ENCODE measurements at places on chromosomes 12 and 14.
A peak's percentile ranks its signal among the peaks of the same experiment; 100 is the strongest.

DNA sequence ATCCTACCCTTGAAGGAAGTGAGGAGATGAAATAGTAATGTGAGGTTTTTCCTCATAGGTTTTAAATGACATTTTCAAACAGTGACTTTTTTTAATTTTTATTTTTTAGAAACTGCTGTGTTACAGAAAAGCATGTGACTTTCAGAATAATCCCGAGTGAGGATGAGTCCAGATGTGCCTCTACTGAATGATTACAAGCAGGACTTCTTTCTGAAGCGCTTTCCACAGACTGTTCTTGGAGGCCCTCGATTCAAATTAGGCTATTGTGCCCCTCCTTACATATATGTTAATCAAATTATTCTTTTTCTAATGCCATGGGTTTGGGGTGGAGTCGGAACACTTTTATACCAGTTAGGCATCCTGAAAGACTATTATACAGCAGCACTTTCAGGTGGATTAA is 15.8 kb downstream of the PCNX4 start:
- no peak for DNase-seq

DNA sequence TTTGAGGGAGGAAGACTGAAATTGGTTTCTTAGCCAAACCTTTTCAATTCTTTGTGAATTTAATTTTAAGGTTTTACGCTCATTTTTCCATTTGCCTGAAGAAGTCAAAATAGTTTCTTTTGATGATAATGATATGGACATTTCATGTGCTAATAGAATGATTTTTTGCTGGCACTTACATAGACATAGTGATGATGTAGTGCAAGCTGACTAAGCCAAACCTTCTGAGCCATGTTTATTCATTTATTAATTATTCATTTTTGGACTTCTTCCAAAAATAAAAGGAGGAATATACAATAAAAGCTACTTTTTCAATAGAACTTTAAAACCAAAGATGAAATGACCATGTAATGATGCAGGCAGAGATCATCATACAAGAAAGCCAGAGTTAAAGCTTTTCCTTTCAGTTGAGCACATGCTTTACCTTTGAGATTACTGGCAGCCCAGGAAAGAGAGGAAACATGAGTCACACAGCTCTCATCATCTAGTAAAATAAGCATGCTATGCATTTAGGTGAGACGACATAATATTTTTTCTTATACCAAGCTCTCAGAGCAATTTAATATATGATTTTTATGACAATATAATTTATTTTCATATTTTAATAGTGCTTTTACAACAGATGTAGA is 24.8 kb downstream of the KCNA1 start:
- peak; percentile 21 for DNase-seq

DNA sequence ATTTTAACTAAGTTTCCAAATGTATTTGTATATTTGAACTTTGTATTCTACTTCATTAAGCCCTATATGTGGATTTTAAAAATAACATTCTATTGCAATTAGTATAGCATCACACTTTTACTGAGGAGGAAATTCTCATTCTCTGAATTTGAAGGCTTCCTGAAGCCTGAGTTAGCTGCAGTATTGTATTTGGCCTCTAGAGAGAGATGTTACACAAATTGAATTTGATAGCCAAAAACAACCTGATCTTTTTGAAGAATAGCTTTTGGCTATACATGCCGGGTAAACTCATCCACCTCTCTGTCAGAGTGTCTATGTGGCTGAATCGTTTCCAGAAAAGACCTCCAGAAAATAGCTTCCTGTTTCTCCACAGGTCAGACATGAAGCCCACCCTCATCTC is 316.5 kb upstream of the OR4E1 start:
- no peak for DNase-seq

DNA sequence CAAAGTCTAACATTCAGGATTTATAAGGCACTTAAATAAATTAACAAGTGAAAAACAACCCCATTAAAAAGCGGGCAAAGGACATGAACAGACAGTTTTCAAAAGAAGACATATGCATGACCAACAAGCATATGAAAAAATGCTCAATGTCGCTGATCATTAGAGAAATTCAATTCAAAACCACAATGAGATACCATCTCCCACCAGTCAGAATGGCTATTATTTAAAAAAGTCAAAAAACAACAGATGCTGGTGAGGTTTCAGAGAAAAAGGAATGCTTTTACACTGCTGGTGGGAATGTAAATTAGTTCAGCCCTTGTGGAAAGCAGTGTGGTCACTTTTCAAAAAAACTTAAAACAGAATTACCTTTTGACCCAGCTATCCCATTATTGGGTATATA is 60.7 kb upstream of the BDKRB2 start:
- no peak for DNase-seq

- DNase-seq: no peak
These were observed 75.9 kb downstream of the RCOR1 start for GRCh38 chr14:102668291-102668873.
